ENCODE measurements at places on chromosomes 11 and 22.

DNA sequence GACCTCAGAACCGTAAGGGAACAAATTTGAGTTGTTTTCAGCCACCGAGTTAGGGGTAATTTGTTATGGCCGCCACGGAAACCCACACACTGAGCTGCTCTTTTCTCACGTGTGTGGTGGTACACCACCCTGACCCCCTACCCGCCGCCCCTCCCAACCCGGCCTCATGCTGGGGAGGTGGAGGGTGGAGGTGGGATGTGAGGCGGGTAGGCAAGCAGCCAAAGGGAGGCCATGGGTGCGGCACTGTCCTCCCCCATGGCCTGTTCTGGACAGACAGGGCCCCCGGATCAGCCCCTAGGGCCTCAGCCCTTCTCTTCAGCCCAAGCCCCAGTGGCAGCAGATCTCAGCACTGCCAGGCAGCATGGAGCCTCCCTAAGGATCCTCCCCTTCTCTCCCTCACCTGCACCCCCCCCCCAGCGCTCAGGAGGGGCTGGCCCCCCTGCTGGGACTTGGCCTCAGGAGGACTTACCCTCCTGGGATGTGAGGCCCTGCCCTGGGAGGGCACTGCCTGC lies 7.9 kb downstream of the PRR5 start:
- no peak for DNase-seq

DNA sequence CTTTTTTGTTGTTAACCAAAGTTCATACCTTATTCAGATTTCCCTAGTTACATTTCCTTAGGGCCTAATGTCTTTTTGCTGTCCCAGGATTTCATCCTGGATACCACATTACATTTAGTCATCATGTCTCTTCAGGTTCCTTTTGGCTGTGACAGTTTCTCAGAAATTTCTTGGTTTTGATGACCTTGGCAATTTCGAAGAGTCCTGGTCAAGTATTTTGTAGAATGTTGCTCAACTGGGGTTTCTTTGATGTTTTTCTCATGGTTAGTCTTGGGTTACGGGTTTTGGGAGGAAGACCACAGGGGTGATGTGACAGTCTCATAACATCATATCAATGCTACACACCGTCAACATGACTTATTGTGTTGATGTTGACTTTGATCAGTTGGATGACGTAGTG lies 39.8 kb upstream of the FDX1 start:
- DNase-seq: no peak

DNA sequence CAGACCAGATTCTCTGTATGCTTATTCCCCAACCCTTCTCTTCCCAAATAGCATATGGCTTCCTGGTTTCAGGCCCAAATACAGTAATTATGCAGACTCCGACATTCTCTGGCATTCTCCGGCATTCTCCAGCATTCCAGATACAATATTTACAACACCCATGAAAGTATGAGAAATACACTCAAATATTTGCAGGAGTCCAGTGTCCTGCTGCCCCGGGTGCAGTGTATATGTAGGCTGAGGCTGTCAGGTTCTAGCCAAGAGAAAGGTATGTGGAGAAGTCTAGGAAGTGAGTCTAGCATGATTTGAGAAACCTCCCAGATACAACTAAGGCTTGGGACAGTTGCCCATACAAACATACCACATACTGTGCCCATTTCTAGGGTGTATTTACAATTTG lies 160.7 kb downstream of the SOX6 start:
- DNase-seq: no peak

GRCh38 chr11:35393098-35393497 lies 26.3 kb downstream of the SLC1A2 start:
- no peak for DNase-seq

DNA sequence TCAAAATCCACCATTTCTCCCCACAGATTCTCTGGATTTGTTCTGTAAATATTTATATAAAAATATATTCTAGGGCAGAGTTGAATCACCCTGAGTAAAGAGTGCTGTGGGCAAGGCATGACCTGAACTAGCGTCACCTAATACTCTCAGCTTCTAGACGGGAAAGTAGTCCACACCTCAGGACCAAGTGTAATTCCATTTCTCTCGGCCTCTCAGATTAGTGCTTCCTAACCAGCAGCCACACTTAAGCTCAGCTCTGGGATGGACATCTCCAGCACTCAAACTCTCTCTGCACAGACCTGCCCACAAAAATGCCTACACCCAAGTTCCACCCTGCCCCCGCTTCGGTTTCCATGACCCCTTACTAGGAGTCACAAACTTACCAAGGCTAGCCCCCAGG lies 5.3 kb downstream of the SPTBN2 start:
- no peak for DNase-seq

DNA sequence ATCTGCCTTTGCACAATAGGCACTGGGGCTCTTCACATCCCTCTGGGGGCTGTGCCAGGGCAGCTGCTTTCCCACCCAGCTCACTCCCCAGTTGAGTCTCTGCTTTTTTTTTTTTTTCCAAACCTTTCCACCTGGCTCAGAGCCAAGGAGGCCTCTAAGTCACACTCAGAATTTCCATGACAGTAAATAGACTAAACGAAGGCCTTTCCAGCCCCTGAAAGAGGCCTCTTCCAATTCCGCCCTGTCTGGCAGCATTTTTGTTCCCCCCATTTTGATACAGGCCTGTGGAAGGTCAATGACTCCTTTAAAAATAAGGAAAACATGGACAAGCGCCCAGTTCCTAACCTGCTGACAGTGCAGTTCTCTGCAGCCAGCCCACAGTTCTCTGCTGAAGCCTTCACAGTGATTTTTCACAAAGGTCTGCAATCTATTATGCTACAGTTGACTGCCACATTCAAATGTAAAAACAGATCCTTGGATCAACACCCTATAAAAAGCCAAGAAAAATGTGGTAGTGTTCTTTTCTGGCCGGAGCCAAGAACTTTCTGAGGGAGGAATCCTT lies 107.5 kb upstream of the SESN3 start:
- no peak for DNase-seq

DNA sequence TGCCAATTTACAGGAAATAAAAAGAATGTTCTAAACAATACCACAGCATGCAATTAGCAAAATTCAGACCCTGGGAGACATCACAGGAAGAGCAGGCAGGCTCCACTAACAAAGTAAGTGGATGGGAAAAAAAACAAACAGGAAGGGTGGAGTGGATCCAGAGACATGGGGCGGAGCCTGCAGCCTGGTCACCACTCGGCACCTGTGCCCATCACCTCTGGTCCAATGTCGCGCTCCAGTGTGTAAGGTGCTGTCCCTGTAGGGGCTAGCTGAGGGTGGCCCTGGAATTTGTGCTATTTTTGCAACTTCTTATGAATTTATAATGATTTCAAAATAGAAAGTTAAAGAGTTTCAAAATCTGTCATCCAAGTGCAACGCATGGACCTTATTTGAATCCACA lies 11.0 kb upstream of the MOB2 start:
- no peak for DNase-seq

- no peak for DNase-seq
These were observed 81.5 kb upstream of the PPARA start for GRCh38 chr22:46068593-46069491.

GRCh38 chr22:44848791-44849420 lies 96.5 kb downstream of the ARHGAP8 start:
- DNase-seq: no peak

- DNase-seq: peak; percentile 44
These were observed 38.3 kb upstream of the TH start for GRCh38 chr11:2209900-2210321.

DNA sequence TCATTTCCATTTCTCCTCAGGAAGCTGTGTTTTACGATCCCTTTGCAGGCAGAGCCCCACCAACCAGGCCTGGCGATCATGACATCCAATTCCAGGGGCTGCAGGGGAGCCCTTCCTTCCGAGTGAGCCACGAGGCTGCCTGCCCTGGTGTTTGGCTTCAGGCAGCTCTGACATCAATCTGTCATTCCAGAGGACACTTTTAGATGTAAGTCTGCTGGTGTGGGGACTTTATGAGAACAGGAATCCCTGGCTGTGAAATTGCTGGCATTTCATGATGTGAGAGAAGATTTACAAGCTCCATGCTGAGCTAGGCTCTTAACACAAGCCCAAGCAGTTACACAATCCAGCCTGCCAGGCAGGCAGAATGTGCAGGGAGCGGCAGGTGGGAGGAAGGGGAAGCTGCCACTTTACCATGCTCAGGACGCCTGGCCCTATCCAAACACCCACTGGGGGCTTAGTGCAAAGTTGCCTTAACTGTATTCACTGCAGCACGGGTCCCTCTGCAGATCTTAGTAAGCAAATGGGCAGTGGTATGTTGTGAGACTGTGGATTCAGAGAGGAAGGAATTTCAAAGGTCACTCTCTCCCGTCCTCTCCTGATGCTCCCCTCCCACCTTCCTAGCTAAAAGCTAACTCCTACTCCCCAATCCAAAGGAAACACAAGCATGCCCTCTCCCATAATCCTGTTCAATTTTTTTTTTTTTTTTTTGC lies 43.4 kb upstream of the MICAL2 start:
- no peak for DNase-seq

DNA sequence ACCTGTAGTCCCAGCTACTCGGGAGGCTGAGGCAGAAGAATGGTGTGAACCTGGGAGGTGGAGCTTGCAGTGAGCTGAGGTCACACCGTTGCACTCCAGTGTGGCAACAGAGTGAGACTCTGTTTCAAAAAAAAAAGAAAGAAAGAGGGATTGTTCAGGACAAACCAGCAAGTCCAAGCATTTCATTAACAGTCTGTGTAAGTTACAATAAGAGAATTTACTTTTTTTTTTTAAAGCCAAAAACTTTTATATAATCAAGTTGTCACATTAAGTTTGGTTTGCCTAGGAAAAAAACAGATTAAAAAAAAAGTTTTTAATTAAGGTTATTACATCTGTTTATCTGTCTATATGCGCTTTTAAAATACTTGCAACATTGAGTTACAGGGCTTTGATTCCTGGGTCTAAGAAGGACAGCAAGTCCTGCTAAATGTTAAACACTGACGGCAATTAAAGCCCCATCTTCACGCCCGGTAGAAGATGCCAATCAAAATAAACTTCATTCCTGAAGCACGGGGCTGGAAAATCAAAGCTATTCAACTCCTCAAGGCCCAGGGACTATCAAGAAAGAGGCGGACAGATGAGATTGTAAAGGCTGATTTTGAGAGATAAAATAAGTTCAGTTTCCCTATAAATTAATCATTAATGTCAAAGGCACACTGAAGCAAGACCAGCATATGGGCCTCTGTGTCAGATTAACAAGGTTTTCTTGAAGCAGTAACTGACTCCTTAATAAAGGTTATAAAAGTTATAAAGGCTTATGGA lies 10.7 kb downstream of the TMEM138 start:
- no peak for DNase-seq

Measured in activated CD8-positive, alpha-beta memory T cell treated with anti-CD3 and anti-CD28 coated beads for 24 hours (primary cell).